ENCODE measurements at places on chromosomes 4 and X.

- no peak for DNase-seq
Observed at GRCh38 chrX:104324461-104325212, 69.9 kb upstream of the ESX1 start.

GRCh38 chrX:39642071-39642470, 455.7 kb downstream of the BCOR start:
- no peak for DNase-seq

DNA sequence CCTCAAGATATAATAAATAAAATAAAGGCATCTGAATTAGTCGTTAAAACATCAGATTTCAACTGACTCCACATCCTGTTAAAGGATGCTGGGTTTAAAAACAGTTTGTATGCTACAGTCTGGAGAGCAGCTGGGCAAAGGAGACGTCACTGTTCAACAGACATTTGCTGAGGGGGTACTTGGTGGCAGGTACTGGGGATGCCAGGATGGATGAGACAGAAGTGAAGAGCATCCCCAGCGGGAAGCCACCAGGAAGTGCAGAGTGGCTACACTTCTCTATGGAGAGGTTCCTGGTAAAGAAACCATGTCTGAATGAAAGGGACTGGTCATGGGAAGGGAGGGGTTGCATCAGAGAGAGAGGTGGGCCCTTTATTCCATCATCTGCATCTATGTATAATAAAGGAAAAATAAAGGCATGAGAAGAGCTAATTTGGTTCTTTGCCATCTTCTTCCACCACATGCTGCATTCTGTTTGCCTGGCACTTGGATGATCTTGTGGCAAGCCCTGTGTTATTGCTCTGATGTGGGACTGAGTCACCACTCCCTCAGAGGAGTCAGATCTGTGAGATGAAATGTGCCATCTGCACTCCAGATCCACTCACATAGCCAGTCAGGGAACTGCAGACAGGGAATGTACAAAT, 145.0 kb downstream of the SOWAHB start:
- peak; percentile 4 for DNase-seq

GRCh38 chr4:16532240-16532970, 306.1 kb upstream of the TAPT1 start:
- DNase-seq = no peak

DNA sequence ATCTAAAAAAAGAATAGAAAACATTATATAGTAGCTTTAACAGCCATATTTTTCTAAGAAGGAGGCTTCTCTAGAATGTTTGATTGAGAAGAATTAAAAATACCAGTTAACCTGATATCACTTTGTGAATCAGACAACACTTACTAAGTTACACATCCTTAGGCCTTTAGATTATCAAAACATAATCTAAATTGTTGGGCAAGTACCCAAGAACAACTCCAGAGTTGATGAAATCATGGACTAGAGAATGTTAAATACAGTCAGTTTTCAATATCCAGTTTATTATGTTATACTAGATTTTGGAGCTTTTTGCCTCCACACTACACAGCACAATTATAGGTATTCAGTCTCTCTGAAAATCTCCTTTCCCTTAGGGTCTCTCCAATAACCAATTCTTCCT, 39.6 kb downstream of the ARL13A start:
- no peak for DNase-seq

DNA sequence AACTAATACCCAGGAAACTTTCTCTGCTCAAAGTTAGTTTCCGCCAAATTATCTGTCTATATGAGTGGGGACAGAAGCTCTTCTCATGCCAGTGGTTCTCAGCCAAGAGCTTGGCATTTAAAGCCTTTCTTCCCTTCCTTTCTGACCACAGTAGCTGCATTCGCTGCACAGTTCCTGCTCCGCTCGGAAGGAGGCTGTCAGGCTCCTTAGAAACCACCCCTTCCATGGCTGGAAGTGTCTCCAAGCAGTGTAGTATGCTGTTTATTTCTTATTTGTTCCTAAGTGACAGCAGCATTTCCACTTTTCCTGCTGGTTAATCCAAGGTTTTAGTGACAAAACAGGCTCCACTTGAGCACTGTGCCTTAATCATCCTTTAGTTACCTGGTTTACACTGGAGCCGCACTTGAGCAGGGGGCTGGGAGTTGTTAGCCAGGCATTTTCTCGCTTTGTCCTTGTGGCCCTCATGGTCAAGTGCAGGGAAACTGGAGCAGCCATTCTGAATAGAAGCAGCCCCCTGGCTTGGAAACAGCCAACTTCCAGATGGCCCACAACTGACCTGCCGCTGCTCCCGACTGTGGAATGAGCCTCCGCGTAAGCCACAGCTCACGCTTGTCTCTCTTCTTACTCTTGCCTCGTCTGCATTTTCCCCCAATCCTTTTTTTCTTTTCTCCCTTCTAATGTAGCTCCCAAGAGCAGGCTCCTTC, 739.4 kb upstream of the TENM3 start:
- no peak for DNase-seq

DNA sequence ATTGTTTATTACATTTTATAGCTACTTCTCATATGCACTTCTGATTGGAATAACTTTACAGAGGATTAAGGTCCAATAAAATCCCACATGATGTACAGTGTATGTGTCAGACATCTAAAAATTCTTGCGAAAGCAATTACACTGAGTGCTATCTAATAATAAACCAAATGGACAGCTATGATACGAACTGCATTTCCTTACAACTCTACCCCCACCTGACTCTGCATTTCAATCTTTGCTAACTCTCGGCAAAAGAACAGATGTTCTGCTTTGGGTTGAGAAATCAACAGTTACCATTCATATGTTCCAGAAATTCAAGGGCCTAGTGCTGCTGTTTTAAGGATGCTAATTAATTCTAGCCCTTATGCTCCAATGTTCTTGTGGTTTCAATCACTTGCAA, 287.9 kb upstream of the NOCT start:
- DNase-seq = no peak

Data from DMS153 (cell line).